ENCODE measurements at places on chromosomes 1 and 21. TPM values are rescaled to one million over a fixed set of nuclear protein-coding genes. Genes with fewer than 3 reads are reported as not detected.

Gene KIF2C
- 3.4 TPM for total RNA-seq

Gene CBR3
- 8.6 TPM for total RNA-seq

Gene AMPD1
- total RNA-seq: not detected

Gene TIE1
- total RNA-seq: 0.14 TPM

Gene CHI3L2
- total RNA-seq: 1.4 TPM

Gene VWA5B1
- total RNA-seq: not detected

Gene AGMAT
- total RNA-seq: 0.83 TPM

Gene SLC35F3
- total RNA-seq: 0.09 TPM

Gene TMPRSS3
- total RNA-seq: not detected

Gene DHCR24
- total RNA-seq: 130 TPM

Gene NTMT2
- not detected for total RNA-seq

Gene LRIF1
- 10.0 TPM for total RNA-seq

Gene CLDN17
- not detected for total RNA-seq

Gene OR2AK2
- total RNA-seq: not detected

Gene S100A9
- total RNA-seq: 0.28 TPM

Gene MYOG
- not detected for total RNA-seq

Gene FAM110D
- not detected for total RNA-seq

Gene PEX11B
- 24.9 TPM for total RNA-seq

Gene WNT3A
- total RNA-seq: not detected

Gene SPRR2E
- total RNA-seq: not detected

Gene ZNF697
- total RNA-seq: 10.2 TPM

Gene GBP7
- total RNA-seq: not detected

Gene SMCP
- total RNA-seq: not detected

Gene PTCH2
- total RNA-seq: under 0.01 TPM

Gene PCP4L1
- not detected for total RNA-seq

Gene TSPEAR
- total RNA-seq: not detected

Gene GCSAML
- not detected for total RNA-seq

All from smooth muscle cell of bladder (primary cell).